NT2/D1 (cell line): ENCODE measurements at places on chromosomes 13 and 19.

DNA sequence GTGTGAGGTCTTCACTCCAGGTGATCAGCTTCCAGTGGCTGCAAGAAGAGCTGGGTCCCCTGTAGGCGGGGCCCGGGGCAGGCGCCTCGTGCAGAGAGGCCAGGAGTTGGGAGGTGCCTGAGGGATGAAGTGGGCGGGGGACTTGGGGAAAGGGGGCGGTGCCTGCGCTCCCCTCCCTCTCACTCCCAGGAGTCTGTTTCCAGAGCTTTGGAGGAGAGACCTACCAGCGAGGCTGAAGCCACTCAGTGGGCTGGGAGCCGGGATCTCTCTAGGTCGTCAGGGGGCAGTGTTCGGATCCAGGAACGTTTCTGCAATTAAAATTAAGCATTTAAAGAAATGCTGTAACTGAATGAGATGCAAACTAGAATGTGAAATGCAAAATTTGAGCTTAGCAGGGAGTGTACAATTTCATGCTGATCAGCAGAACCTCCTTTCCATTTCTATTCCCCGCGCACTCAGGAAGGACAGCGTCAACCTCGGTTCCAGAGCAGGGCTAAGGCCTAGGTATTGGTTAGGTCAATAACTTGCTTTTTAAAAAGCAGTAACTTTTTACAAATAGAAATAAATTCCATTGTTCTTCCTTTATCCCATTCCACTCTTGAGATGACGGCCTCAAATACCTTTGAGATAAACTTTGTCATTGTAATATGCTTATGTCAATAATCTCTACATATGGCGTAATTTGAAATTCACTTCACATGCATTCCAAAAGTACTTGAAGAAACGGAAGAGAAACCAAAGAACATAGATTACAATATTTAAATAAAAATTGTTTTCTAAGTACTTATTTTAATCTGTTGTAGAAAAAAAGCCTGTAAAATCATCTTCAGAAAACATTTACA is 11.6 kb downstream of the ZNF160 start:
- DNase-seq: peak; percentile 36

GRCh38 chr13:85724546-85725432 is 74.4 kb downstream of the SLITRK6 start:
- no peak for DNase-seq

GRCh38 chr19:13884726-13885591 is 8.0 kb downstream of the NANOS3 start:
- no peak for DNase-seq

DNA sequence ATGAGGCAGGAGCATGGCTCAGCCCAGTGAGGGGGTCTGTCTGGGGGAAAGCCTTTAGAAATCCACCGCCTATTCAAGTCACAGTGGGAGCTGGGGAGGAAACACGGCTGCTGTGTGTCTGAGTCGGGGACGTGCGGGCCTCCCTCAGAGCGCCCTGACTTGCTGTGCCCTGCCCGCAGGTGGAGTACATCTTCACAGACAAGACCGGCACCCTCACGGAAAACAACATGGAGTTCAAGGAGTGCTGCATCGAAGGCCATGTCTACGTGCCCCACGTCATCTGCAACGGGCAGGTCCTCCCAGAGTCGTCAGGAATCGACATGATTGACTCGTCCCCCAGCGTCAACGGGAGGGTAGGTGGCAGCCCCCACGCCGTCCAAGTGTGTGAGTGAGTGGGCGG is 137.8 kb upstream of the MCF2L start:
- no peak for DNase-seq

DNA sequence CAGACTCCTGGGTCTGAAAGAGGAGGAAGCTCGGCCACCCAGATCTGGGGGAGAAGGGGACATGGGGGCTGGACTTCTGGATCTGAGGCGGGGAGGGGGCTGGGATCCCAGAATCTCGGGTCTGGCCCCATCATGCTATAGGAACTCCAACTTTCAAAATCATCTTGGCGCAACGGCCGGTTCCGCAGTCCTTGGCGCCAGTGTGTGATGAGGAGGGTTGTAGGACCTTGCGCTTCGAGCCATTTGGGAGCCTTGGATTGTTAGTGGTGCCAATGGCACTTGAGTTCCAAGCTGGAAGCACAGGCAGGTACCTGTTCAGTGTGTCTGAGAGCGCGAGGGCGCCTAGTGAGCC is 324 bp downstream of the RUVBL2 start:
- DNase-seq: no peak

GRCh38 chr19:18171605-18172327 is 1.8 kb upstream of the IFI30 start:
- no peak for DNase-seq

- DNase-seq: no peak
Observed at GRCh38 chr19:28985201-28985600, 227.8 kb downstream of the UQCRFS1 start.

- no peak for DNase-seq
Observed at GRCh38 chr19:39126312-39127187, 964 bp downstream of the PAK4 start.

- no peak for DNase-seq
Observed at GRCh38 chr13:33263484-33263883, 22.1 kb downstream of the STARD13 start.

GRCh38 chr13:111020546-111020945 is 94.6 kb upstream of the ARHGEF7 start:
- no peak for DNase-seq

DNA sequence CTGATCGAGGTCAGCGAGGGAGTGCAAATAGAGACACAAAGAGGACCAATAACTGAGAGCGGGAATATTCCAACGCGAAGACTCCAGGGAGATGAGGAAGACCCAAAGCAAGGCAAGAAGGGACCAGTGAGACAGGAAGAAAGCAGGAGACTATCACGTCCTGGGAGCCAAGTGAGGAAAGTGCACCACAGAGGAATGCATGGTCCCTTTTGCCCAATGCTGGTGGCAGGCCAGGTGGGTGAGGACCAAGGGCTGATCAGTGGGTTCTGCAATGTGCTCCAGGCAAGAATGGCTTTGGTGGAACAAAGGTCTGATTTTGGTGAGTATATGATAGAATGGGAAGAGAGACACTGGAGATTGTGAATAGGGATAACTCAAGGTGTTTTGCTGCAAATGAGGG is 25.4 kb downstream of the CHST8 start:
- DNase-seq: no peak

DNA sequence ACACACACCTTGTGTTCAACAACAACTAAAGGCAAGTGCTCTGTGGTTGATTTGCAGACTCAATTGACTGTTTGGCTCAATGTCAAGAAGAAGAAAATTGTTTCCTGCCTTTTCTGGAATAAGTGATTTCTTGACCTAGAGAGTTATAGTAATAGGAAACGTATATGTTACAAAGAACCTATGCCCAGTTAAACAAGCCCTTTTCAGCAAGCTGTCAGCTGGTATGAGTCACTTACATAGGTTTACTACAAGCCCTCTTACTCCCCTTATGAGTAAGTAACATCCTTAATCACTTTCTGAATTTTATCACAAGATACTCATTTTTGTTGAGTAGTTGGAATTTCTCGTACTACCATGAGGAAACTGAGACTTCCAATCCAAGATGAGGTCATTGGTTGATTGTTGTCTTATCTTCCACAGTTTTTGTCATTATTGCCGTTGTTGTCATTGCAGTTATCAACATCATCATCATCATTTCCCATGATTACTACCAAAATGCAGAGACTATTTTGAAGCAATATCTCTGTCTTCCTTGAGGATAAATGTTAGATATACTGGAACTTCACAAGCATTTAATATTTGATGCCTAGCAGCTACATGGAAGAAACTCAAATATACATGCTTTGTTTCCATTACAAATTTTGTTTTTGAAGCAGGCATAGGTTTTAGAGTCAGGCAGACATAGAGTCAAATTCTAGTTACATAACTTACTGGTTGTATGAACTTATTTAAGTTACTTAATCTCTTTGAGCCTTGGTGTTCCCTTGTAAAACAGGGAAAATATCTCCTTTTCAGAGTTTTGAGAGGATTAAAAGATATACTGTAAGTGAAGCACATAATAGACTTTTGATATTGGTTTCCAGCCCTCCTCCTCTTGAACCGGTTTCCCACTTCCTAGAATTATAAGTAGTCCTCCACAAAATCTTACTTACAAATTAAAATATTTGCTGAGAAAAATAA is 106.0 kb downstream of the RAP2A start:
- DNase-seq: no peak

- no peak for DNase-seq
Observed at GRCh38 chr13:49346460-49346859, 97.4 kb downstream of the CAB39L start.

GRCh38 chr19:33427801-33428626 is 54.5 kb downstream of the CEBPG start:
- DNase-seq: no peak

- no peak for DNase-seq
Observed at GRCh38 chr19:13428352-13428751, 77.9 kb downstream of the CACNA1A start.

DNA sequence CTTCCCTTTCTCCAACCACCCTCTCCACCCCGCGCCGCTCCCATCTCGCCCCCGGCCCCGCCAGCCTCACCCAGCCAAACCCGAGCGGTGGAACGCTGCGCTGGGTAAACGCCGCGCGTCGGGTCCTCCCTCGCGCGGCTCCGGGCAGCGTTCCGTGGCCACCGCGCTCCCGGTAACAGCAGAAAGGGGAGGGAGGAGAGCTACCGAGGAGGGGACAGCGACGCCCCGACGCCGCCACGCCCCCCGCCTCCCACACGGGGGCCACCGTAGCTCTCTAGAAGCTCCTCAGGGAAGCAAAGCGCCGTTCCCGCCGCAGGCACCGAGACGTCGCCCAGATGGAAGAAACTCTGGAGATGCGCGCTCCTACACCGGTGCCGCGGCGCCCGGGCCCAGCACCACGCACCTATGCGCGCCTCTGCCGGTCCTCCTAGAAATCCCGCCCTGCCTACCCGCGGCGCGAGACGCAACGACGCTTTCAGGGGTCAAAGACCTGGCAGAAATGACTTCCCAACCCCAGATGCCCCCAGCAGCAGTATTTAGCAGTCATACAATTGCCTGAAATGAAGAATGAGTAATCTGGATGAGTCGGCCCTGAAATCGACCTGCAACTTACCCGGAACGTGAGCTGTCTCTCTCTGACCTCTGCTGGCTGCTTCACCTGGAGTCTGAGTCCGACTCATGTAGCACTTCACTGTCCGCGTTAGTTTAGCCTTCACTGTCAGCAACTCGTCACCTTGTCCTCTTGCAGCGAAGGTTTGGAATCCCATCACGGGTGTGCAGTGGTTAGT is at the start of gene RUBCNL:
Gene RUBCNL (minus strand): TSS at position 189 of the 788 bp plus-strand sequence. CDS start 14,777 bp downstream, outside the sequence.
- DNase-seq: no peak

DNA sequence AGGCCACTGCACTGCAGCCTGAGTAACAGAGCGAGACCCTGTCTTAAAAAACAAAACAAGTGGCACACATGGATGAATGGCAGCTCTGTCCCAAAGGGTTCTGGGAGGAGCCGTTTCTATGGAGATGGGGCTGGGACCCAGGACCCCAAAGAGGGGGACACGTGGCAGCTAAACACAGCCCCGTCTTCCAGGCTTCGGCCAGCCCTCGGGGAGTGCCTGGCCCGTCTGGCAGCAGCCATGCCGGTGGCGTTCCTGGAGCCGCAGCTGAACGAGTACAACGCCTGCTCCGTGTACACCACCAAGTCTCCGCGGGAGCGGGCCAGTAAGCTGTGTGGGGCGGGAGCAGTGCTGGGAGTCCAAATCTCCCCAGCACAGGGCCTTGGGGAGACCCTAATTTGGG is 82.4 kb downstream of the RYR1 start:
- DNase-seq: no peak

DNA sequence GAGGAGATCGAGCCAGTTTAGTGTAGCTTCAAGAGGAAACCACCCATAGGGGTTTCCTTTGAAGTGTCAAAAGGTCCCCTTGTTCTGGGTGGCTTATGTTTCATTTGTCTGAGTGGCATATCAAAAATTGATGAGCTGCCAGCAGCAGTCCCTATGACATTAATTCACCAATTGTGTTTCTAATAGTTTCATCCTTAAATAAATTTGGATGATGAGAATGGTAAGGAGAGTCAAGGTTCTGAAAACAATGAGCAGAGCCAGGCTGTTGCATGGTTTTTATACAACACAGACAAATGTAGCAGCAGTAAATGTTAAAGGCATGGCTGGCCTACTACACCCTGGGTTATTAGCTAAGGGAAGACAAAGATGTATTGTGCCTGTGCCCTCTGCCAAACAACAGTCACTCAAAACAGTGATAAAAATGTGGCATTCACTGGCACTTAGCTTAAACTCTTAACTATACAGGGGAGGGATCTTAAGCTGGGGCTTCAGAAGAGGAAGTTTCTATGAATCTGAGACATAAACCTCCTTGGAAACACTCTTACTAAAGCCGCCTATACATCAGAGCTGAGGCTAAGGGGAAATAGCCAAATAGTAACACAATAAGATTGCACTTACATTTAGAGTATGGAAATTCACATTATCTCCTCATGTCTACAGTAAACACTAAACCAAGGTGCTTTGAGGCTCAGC is 200.5 kb downstream of the POU4F1 start:
- DNase-seq: no peak

DNA sequence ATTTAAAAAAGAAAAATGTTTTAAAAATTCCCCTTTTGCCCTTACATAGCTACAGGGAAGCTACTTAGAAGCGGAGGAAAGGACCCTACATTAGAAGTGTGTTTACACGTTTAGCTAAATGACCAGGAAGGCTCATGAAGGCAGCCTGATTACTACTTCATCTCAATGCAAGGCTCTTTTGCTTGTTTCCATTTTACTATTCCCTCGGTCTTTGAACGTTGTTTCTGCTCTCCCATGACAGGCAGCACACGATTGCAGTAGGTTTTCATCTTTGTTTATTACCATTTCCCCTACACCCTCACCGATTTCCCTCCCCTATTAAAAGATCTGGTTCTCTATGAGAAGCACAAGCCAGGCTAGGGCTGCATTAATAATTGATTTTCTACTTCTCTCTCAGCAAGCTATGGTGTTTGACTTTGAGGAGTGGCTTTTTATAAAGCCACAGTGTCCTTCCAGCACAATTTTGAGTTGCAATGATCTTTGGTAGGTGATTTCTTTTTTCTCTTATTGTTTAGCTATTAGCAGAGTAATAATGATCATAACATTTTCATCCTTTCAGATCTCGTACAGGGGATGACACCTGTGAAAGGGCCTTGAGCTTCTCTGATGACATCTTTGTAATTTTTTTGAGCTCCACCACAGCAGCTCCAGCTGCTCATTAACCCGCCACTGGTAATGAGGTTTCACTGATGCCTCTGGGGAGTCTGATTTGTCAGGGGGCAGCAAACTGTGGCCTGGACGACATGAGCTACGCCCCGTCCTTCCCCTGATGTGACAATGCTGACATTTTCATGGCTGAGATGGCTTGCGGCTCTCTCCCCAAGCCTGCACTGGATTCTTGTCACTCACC is 670.3 kb downstream of the UQCRFS1 start:
- no peak for DNase-seq

DNA sequence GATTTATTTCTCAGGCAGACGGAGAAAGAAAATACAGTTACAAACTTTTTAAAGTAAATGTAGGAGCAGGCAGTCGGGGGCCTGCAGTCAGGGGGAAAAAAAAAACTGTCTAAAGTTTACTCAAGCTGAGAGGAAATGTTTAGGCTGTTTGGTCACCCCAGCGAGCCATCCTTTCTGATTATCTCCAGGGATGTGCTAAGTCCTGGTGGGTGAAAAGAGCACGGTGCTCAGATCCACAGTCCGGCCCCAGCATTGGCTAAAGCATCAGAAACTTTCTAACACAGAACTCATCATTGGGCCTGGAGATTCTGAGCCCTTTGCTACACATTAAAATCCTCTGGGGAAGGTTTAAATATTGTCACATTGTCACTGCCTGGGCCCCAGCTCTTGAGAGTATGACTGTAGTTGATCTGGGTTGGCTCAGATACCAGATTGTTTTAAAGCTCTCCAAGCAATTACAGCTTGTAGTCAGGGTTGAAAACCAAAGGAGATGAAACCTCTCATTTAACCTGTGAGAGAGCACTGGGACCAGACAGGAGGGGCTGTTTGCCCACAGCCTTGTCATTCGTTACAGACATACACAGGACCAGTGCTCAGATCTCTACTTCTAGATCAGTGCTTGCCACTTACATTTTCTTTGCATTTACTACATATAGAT is 131.1 kb upstream of the HTR2A start:
- no peak for DNase-seq
